ENCODE measurements at places on chromosomes 7 and 10. TPM values are rescaled to one million over a fixed set of nuclear protein-coding genes. Genes with fewer than 3 reads are reported as not detected.

The LRMDA gene
- 0.12 TPM for polyA plus RNA-seq

The KNDC1 gene
- polyA plus RNA-seq: 1.1 TPM

The ZNF746 gene
- 5.4 TPM for polyA plus RNA-seq

GRCh38 chr10:30447125-30447799 is 13.3 kb downstream of the MAP3K8 start:
- peak; percentile 61 for DNase-seq

DNA sequence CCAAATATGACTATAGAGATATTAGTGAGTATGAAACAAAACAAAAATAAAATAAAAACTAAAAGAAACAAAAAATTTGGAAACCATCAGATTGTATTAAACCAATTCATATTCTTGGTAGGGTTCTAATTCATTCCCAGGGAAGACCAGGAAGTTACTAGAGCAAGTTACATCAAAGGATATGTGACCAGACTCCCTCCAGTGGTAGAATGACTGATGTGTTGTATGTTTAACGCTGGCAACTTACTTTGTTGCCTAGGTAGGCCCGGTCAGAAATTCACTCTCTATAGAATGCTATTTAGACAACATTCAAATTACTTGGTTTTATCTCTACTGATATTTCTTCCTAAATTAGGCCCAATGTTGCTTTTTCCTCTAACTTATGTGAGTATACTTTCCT is 5.2 kb downstream of the PHYHIPL start:
- no peak for DNase-seq

DNA sequence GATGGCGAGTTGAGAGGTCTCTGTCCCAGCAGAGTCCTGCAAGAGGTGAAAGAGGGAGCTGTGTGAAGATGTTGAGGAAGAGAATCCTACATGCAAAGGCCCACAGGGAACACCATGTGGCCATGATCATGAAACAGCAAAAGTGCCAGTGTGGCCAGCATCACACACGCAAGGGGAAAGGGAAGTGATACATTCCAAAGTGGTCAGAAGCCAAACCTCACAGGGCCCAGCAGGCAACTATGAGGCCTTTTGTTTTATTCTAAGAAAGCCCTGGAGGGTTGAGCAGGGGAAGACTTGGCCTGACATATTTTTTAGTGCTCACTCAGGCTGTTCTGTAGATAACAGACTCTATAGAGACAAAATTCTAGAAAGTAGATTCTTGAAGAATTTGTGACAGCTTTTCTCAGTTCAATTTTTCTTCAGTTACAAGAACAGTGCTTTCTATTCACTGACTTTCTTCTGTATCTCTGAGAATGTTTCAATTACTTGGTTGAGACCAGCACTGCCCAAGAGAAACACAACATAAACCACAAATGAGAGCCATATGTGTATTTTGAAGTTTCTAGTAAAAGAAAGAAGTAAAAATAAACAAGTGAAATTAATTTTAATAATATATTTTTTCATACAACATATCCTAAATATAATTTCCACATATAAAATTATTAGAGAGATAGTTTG is 82.3 kb downstream of the HTR7 start:
- no peak for DNase-seq

DNA sequence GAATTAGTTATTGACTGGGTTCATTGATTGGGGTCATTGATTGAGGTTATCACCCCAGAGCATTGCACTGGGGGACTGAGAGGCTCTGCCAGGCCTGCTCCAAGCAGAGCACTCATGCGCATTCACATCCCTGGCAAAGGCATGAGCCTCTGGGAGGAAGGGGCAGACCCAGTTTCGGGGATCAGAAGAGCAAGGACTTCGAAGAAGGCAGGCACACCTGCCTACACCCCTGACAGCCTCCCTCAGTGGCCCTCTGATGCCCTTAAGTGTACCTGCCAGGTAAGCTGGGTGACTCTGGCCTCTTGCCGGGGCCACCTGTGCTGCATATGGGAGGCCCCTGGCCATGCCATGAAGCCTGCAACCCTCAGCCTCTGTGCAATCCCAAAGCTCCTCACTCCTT is 181.1 kb downstream of the PTPN20 start:
- DNase-seq: no peak

DNA sequence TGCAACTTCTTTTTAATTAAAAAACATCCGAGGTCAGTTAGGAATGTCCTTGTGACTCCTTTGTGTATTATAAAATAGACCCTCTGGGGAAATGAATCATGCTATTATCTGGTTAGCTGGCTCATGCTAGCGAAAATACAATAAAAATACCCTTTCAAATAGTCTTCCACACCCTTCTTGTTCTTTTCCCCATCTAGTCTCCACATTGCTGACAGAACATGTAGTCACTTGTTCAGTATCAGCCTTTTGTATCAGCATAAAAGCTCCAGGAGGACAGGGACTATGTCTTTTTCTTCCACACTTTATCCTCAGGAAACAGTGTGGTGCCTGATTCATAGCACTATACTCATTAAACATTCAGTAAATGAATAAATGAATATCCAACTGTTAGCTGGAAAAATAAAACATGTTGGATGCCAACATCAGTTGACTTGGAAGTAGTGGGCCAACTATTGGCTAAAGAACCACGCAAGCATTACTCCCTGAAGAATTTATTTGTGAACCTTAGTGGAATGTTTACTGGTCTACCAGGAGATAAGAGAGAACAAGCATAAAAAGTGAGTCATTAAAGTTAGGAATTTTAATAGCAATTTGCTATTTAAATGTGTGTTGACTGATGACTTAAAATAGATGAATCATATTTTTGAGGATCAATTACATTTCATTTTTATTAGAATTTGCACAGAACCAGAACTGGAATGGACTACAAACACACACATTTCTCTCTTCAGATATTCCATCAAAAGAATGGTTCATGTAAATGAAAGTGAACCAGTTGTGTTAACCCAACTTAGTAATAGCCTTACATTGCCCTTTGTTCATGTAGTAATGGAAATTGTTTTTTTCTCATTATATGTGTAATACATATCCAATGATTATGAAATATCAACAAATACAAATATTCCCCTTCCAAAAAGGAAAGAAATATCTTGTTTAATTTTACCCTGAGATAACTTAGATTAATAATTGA is 129.6 kb downstream of the DKK1 start:
- DNase-seq: peak; percentile 90

DNA sequence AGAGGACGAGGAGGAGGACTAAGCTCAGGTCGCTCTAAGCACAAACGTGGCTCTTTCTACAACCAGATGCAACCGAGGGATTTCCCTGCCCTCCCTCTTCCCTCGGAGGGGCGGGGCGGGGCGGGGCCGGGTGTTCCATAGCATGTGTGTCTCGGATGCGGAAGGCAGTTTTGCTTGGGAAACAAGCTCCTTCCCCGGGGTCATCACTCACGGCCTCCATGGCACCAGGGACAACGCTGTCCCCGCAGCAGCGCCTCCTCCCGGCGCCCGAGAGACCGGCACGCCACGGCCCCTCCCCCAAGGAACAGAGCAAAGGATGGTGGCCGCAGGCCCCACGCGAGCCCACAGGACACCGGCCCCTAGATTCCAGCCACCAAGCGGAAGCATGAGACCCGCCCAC is 110.5 kb downstream of the PAXIP1 start:
- no peak for DNase-seq

DNA sequence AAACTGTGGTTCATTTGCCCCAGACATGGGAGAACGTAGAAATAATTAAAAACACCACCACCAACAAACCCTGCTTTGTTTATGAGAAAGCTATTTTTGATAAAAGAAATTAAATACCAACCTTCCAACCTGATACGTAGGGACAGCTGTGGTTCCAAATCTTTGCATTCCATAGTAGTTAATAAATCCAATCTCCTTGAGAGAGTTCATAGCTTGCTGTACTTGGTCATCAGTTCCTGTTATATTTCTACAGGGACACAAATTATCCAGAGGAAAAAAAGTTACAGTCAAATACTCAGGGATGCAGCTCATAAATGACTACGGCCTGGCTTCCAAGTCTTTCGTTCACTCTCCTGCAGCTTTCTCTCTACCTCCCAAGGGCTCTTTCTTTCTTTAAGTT is 41.1 kb downstream of the PUS7 start:
- peak; percentile 28 for DNase-seq

DNA sequence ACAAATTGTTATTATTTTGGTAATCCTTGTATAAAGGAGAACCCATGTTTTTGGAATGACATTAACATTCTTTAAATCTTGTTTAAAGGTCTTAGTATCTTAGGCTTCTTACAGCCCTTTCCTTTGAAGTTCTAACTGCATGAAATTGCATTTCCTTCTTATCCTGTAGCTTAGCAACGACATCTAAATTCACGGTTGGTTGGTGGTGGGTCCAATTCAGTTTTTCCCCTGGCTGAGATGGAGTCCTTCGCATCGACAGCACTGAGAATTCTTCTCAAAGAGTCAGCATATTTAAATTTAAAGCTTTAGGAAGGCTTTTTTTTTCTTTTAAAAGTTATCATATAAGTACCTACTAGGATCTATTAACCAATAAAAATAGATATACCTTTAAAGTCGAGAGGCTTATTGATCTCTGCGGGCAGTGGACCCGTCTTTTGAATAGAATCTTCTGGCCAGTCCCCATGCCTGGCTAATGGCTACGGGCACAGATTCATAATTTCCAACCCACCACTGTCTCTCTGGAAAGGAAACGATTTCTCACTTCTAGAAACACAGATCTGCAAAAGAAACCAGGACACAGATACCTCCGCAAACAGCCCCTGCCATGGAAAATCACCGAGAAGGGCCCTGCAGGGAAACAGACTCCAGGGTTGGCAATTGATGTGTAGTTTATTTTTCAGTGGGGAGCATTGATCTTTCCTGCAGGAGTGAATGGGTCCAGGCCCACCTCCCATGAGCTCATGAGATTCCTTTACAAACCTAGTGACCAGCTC is 63.4 kb downstream of the RAMP3 start:
- no peak for DNase-seq

DNA sequence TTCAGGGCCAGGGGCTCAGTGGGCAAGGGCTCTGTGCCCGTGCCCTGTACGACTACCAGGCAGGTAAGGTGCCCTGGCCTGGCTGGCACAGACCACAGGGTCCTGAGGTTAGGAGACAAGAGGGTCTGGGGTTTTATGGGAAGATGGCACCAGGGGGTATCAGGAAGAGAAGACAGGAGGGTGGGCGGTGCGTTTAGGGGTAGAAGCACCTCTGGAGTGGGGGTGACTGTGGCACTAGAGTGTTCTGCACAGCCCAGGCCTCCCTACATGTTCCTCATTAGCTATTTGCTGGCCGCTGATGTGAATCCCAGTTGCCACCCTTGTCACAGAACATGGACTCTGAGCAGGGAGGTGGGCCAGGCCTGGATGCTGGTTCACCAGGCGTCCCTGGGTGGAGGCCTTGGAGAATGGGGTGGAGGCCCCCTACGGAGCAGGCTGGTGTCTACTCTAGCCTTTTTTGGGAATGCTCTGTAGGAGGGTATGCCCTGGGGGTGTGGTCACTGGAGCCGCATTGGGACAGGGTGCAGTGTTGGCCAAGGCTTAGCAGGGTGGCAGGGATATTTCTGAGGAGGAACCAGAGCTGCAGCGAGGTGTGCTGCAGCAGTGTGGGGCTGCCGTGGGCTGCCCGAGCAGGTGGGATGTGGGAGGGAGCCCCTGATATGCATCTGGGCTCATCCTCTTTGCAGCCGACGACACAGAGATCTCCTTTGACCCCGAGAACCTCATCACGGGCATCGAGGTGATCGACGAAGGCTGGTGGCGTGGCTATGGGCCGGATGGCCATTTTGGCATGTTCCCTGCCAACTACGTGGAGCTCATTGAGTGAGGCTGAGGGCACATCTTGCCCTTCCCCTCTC is 5.0 kb downstream of the PGAM2 start:
- no peak for DNase-seq

- no peak for DNase-seq
Measured at GRCh38 chr7:37823557-37823956, 24.8 kb upstream of the NME8 start.

DNA sequence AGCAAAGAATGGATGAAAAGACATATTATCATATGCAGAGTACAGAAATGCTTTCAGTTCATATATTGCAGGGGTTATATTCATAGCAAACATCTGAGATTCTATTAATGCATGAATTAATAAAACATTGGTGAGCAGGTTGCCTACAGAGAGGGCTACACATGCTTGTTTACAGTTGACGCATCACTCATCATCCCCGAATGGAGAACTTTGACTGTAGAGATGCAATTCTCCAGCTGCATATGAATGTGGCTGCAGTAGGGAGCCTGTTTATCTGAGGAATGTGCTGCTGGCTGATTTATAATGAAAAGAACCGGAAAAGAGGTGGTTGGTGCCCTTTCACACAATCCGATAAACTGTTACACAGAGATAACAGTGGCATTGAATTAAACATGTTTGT is 116.5 kb downstream of the GRM3 start:
- DNase-seq: no peak

DNA sequence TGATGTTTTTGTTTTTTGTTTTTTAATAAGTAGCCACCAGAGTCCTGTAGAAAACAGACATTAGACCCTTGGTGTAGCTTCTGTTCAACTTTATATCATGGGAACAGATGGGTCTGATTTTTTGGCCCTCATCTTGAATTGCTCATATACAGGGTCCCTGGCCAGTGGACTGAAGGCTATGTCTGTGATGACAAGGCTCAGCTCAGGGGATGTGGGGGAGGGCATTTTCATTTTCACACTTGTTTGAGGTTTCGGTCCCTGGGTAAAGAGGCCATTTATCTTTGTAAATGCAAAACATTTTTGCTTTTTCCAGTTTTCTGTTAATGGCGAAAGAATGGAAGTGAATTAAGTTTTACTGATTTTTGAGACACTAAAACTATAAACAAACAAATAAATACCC is 257.6 kb upstream of the PHYHIPL start:
- no peak for DNase-seq

DNA sequence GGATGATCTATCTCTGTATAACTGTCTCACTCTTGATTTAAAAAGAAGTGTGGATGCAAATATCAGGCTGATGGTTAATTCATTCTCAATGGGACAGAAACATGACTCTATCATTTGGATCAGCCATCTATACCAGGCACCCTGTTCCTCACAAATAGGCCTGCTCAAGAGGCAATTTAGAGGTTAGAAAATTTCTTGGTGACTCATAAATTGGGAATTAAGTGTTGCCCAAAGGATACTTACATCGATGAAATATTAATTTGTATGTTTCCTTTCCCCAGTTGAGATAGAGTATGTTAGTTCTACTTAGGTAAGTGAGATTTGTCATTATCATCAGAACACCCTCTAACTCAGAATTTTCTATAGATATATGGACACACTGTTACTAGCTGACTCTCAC is 57.7 kb downstream of the PRSS58 start:
- DNase-seq: no peak

DNA sequence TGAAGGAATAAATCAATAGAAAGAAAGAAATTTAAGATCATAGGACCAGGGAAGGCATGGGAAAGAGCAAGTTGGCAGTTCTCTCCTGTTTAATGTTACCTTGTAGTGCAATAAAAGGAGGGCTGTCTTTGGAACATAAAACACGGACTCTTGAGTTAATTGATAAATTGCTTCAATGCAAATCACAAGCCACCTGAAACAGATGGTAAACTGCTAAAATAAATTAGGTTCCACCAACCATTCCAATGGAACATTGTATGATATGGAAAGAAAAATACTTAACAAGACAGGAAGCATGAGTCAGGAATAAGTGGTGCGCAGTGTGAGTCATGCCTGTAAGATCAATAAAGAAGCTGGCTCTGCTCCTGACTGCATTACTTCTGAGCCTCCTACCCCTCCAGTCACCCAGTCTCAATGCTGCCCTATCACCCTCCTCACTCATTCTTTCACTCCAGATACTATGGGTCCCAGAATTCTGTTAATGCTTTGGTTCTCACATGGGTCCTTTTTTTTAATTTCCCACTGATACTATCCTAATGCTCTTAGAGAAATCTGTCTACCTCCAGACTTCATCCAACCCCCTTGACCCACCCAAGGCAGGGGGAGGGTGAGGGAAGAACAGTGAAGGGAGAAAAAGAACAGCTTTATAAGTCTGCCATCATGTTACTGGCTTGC is 78.9 kb downstream of the LRRC17 start:
- peak; percentile 74 for DNase-seq

Measured in BJ (cell line).